ENCODE measurements at places on chromosomes 1 and 21.

GRCh38 chr21:40421121-40421520 lies 425.8 kb downstream of the DSCAM start:
- DNase-seq, result no peak

- DNase-seq, result no peak
Observed at GRCh38 chr1:31218705-31219104, 21.0 kb downstream of the NKAIN1 start.

- DNase-seq, result peak; percentile 51
Observed at GRCh38 chr21:42200906-42201614, 17.9 kb upstream of the ABCG1 start.

DNA sequence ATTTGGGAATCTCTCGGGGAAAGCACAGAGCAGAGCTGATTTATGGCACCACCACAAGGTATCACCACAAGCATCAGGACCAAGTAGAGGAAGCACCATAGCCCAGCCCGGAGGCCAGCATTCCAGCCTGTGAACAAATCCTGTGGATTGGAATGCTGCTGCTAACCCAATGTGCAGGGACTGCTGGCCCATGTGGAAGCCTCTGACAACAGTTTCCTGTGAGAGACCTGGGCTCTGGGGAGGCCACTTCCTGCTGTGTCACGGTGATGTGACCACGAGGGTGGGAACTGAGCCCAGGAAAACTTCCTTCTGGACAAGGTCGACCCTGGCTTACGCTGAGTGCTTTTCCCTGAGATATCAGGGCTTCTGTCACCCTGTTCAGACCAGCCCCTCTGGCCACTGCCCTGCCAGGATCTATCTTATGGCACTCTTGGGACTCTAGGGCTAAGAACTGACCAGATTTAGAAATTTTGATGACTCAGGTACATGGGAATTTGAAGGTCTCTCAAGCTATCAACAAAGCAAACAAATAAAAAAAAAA lies 88.3 kb upstream of the NGF start:
- DNase-seq, result no peak

GRCh38 chr1:31460027-31460426 lies 47.0 kb downstream of the SERINC2 start:
- no peak for DNase-seq

DNA sequence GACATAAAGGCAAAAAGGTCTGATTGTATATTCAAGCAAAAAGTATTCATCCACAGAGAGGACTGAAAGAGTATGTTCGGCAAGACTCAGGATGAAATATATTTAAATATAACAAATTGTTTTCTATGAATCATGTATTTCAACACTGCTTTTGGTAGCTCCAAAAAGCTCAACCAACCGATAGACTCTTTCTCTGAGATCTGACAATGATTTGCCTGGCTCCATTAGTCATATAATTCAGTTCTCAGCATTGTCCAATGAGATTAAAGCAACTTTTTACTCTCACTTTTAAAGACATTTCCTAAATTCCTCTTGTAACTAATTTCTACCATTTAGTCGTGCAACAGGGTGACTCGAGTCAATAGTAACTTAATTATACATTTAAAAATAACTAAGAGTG lies 319.1 kb upstream of the GREM2 start:
- no peak for DNase-seq

DNA sequence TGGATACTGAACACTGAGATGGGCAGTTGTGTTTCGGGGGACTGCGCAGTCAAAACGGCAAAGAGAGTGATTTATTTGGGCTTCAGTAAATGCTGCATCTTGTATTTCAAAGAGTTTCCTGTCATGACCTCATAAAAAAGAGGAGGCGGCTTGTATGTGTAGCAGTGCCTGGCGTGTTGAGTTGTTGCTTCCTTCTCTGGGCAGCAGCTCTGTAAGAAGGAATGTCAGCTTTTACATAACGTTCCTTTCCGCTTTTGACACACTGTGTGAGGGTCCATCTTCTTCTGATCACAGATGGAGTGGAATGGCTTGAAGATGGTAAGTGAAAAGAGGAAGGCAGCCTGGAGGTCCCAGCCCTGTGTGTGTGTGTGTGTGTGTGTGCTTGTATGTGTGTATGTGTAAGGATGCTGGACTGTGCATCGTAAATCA lies 941 bp downstream of the ELAVL4 start:
- DNase-seq, result no peak

GRCh38 chr1:157111396-157112165 lies 12.0 kb upstream of the ETV3L start:
- DNase-seq, result no peak

GRCh38 chr1:19250629-19251304 lies 557 bp downstream of the EMC1 start:
- DNase-seq, result peak; percentile 54

GRCh38 chr21:42063191-42063570 lies 7.9 kb upstream of the UMODL1 start:
- DNase-seq, result no peak

DNA sequence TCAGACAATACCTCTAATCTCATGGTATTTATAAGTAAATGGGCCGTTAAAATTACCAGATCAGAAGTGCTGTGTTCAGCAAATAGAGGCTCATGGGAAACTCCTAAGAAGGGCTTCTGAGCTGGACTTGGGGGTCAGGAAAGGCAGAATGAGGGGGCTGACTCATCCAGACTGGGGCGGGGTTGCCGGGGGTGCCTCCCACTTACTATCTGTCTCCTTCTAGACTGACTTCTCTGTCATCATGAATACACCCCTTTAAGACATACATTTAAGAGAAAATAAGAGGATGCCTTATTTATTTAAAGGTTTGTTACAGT lies 96.0 kb upstream of the ERRFI1 start:
- no peak for DNase-seq

DNA sequence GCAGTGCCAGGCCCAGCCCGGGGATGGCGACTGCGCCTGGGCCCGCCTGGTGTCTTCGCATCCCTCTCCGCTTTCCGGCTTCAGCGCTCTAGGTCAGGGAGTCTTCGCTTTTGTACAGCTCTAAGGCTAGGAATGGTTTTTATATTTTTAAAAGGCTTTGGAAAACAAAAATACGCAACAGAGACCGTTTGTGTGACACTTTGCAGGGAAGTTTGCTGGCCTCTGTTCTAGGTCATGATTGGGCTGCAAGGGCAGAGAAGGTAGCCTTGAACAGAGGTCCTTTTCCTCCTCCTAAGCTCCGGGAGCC lies 719 bp downstream of the SOD1 start:
- DNase-seq, result no peak

GRCh38 chr1:54421101-54421504 lies 14.9 kb upstream of the SSBP3 start:
- DNase-seq, result no peak

- DNase-seq, result no peak
Observed at GRCh38 chr1:17674726-17675500, 80.2 kb upstream of the ACTL8 start.

GRCh38 chr1:56915960-56916359 lies 49.9 kb downstream of the C8B start:
- no peak for DNase-seq

DNA sequence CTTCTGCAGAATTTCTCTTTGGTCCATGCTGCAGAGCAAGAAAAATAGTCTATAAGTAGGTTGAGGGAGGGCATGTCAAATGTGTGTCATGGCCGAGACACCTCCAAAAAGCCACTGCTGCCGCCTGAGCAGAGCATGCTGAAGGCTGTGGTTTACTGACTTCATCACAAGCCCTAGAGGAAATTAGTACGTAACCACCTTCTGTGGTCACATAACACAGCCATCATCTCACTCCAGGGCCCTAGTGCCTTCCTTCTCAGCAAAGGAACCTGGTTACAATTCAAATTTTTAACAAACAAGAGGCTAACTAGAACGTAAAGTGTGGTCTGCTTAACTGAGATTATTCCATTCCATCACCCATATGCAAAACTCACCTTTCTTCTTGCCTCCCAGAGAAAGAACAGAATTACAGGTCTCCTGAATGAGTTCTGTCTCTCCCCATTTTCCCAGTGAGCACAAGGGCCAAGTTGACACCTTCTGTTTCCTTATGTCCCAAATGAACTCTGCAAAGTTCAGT lies at the start of gene PTPN22:
TSS of gene PTPN22 (minus strand) at position 116 of the 517 bp plus-strand sequence.
- DNase-seq, result peak; percentile 81

DNA sequence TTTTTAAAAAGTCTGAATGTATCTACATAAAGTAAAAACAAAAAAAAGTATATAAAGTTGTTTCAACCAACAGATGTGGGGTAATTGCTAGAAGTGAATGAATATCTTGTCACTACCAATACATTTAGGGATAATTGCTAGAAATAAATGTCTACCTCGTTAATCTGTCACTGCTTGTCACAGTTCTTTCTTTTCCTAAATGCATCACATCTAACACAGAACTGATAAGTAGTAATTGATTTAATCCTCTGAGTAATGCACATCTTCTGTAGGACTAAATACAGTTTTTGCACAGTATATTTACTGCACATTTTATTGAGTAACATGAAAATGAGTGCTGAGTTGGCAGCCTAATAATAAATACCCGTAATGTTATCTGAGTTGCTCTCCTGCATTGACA lies 72.2 kb downstream of the SUSD4 start:
- DNase-seq, result no peak

- no peak for DNase-seq
Observed at GRCh38 chr1:82260666-82261065, 459.9 kb downstream of the ADGRL2 start.

DNA sequence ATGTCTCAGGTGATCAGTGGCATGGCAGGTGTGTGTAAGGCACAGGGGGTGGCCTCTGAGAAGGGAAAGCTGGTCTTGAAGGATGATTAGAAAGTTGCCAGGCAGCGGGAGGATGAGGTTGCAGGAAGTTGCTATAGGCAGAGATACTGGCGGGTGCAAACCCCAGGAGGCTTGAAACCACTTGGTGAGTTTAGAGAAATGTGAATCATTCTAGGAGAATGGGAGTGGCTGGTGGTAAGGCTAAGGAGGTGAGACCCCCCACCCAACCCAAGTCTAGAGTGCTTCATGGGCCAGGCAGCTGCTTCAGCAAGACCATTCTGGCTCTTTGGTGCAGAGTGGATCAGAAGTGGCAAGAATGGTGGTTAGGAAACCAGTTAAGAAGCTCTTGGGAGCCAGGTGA lies 9.0 kb downstream of the SH2D2A start:
- peak; percentile 68 for DNase-seq

GRCh38 chr1:44276901-44277300 lies 63.6 kb downstream of the DMAP1 start:
- DNase-seq, result no peak

DNA sequence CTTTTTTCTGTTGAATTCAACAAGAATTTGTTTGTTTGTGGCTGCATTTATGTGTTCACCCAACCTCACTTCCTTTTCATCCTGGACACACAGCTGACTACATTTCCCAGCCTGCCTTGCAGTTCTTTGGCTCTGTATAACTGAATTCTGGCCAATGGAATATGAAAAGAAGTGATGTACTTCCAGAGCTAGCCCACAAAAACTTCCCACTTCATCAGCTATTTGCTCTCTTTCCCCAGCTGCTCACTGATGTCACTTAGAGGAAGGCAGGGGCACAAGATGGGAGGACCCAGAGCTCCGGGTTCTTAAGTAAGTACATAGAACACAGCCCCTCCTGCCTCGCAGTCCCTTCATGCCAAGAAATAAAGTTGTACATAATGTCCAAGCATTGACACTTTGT lies 235.0 kb upstream of the FGGY start:
- DNase-seq, result no peak

- no peak for DNase-seq
Observed at GRCh38 chr21:39006571-39007311, 176.5 kb downstream of the PSMG1 start.

DNA sequence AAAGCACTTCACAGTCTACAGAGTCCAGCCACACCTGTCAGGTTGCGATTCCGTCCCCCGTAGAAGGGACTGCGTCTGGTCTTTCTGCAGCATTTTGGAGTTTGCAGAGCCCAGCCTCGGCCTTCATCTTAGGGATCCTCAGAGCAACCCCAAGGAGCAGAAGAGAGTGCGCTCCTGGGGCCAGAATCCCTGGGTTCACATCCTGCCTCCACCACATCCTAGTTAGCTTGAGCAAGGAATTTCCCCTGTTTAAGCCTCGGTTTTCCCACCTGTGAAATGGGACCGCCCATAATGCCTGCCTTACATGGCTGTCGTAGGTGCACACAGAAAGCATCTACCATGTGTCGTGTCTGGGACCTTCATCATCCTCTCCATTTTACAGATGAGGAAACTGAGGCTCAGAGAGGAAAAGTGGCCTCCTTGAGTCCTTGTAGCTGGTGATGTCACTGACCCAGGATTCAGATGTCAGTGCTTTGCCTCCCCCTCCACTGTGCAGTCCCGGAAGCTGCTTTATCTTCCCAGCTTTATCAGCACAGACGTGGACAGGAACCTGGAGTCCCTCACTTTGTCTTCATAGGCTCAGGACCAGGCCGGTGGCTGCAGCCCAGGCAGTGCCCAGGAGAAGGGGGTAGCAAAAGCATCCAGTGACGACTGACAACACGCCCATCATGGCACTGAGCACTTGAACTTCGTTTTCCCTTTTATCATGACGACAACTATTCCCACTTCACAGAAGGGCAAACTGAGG lies 438.5 kb downstream of the MATN1 start:
- peak; percentile 18 for DNase-seq

- DNase-seq, result peak; percentile 70
Observed at GRCh38 chr1:59477286-59477685, 180.4 kb downstream of the FGGY start.

GRCh38 chr1:203378556-203379245 lies 27.8 kb upstream of the FMOD start:
- no peak for DNase-seq

- no peak for DNase-seq
Observed at GRCh38 chr1:201493757-201494617, 12.9 kb downstream of the CSRP1 start.

DNA sequence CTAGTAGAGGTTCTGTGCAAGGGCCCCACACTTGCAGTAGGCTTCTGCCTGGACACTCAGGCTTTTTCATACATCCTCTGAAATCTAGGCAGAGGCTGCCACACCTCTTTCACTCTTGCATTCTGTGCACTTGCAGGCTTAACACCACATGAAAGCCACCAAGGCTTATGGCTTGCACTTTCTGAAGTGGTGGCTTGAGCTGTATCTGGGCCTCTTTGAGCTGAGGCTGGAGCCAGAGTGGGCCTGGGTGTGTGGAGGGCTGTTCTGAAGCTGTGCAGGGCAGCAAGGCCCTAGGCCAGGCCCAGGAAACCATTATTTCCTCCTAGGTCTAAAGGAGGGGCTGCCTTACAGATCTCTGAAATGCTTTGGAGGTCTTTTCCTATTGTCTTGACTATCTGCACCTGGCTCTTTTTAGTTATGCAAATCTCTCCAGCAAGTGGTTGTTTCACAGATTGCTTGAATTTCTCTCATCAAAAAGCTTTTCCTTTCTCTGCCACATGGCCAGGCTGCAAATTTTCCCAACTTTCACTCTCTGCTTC lies 66.2 kb downstream of the TYW3 start:
- no peak for DNase-seq

DNA sequence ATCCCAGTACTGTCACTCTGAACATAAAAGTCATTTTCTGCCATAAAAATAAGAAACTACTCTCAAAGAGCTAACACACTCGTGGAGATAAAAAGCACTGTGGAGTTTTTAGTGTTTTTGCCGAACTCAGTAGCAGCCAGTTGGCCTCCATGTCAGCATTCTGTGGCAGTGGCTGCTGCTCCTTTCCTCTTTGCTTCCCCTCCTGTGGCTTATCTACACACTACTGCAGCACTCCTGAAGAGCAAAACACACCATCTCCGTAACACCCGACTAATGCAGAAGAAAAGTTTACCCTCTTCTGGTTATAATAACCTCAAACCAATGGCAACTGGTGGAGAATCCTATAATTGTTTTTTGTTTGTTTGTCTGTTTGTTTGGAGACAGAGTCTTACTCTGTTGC lies 44.9 kb downstream of the RAB3GAP2 start:
- DNase-seq, result no peak

Data from activated CD8-positive, alpha-beta memory T cell treated with anti-CD3 and anti-CD28 coated beads, Interleukin-2, amount 50 U/mL, for 48 hours (primary cell).